ENCODE measurements at places on chromosomes 12 and 14. TPM values are rescaled to one million over a fixed set of nuclear protein-coding genes. Genes with fewer than 3 reads are reported as not detected.

Gene IFNG
- total RNA-seq = not detected

Gene MYH6
- total RNA-seq = not detected

Gene NGB
- not detected for total RNA-seq

Gene GCN1
- total RNA-seq = 60.2 TPM

Gene PRH1
- 3.0 TPM for total RNA-seq

Gene KRT1
- not detected for total RNA-seq

Gene CINP
- 58.8 TPM for total RNA-seq

Gene CPM
- 8.7 TPM for total RNA-seq

Gene DNAJC22
- 19.7 TPM for total RNA-seq

Gene BRI3BP
- total RNA-seq = 17.7 TPM

Gene MOK
- 24.2 TPM for total RNA-seq

Gene RHEBL1
- total RNA-seq = 4.9 TPM

Gene LMNTD1
- not detected for total RNA-seq

Gene ABCC9
- total RNA-seq = not detected

Gene MORN3
- 0.27 TPM for total RNA-seq

Gene EIF2S3B
- total RNA-seq = 0.60 TPM

Gene MGP
- not detected for total RNA-seq

Gene TMEM179
- 0.35 TPM for total RNA-seq

Gene SPIC
- total RNA-seq = not detected

Gene SLC17A8
- total RNA-seq = not detected

Gene LRTM2
- total RNA-seq = not detected

Gene LMO3
- total RNA-seq = not detected

Gene P2RX7
- not detected for total RNA-seq

Gene TRIM9
- total RNA-seq = 8.3 TPM

Gene POTEG
- not detected for total RNA-seq

Gene LTBR
- 198 TPM for total RNA-seq

Gene MIPOL1
- 2.6 TPM for total RNA-seq

Gene LRRC43
- total RNA-seq = 0.27 TPM

Gene KRT74
- total RNA-seq = not detected

Gene ELK3
- total RNA-seq = 60.0 TPM

Gene PRIMA1
- 0.24 TPM for total RNA-seq

Gene FAM181A
- total RNA-seq = not detected

Gene FOXM1
- 97.8 TPM for total RNA-seq

Gene C14orf180
- total RNA-seq = not detected

Gene IFNG-AS1
- total RNA-seq = not detected

Gene TMEM233
- 0.06 TPM for total RNA-seq

Gene PTPRO
- not detected for total RNA-seq

Gene ASIC1
- 6.4 TPM for total RNA-seq

Gene TAS2R8
- total RNA-seq = not detected

Gene IAPP
- total RNA-seq = not detected

Gene RPL10L
- total RNA-seq = not detected

Gene CISTR
- not detected for total RNA-seq

Gene SYT1
- 7.0 TPM for total RNA-seq

Gene CHMP4A
- 78.6 TPM for total RNA-seq

Gene AKAP3
- 0.03 TPM for total RNA-seq

Gene WNT1
- not detected for total RNA-seq

Gene KRT2
- total RNA-seq = not detected

Gene PTHLH
- 34.4 TPM for total RNA-seq

Gene FGD4
- total RNA-seq = 2.2 TPM

Gene LYZ
- 2.2 TPM for total RNA-seq

Gene OR4E2
- total RNA-seq = not detected

All from A549 treated with RU486 at 1 μM for 4 hours (cell line).